ENCODE measurements at places on chromosomes 2 and 18.

DNA sequence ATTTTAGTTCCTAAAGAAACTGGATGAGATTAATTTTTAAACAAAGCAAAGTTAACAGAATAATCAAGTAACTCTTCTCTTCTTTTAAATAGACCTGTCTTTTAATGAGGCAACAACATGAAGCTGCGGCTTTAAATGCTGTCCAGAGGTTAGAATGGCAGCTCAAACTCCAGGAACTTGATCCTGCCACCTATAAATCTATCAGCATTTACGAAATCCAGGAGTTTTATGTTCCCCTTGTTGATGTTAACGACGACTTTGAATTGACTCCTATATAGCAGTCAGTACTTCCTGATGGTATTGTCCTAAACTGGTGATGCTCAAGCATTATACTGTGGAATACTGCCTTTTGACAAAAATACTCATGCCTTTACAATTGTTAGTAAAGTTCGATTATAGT, 53.7 kb upstream of the TWSG1 start:
- H3K27ac ChIP-seq: no peak overlapping the region
- H3K36me3 ChIP-seq: peaks cover 12% of the 10 kb centered on the region
- no peaks in the 10 kb centered on the region for H3K4me1 ChIP-seq
- DNase-seq: no peak
- no peak overlapping the region for H3K4me3 ChIP-seq

DNA sequence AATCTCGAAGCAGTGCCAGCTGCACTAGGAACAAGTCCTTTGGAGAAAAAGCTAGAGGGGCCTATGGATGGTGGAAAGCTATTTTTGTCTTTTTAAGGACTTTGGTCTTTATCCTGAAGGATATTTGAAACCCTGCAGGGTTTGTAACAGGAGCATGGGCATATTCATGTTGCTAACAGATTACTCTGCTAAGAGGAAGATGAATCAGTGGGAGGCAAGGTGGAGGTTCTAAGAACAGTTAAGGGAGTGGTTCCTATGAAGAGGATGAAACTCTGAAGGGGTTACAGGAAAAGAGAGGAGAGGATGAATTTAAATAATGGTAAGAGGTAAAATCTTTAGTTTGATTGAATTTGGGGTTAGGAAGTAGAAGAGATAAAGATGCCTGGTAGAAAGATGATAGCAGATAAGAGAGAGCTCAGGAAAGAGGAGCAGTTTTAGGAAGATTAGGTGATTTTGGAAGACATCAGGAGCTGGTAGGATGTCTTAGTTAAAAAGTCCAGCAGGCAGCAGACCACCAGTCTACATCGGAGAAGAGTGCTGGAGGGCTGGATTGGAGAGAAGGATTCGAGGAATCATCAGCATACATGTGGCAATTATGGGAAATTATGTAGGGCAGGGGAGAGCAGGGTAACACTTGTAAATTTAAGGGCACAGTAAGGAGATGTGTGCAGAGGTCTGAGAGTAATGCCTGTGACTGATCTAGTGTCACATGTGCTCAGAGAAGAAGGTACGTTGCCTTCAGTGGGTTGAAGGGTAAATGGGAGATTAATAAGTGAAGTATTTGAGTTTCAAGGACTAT, 39.3 kb upstream of the C1GALT1C1L start:
- no peak overlapping the region for H3K4me3 ChIP-seq
- no peaks in the 10 kb centered on the region for H3K4me1 ChIP-seq
- H3K27me3 ChIP-seq: no peaks in the 10 kb centered on the region
- no peak for DNase-seq
- no peak overlapping the region for H3K27ac ChIP-seq
- H3K36me3 ChIP-seq: no peaks in the 10 kb centered on the region

GRCh38 chr18:11523804-11524203, 85.6 kb upstream of the SLC35G4 start:
- no peak overlapping the region for H3K27ac ChIP-seq
- no peaks in the 10 kb centered on the region for H3K4me1 ChIP-seq
- no peak overlapping the region for H3K4me3 ChIP-seq
- H3K36me3 ChIP-seq: no peaks in the 10 kb centered on the region

- H3K4me1 ChIP-seq: peaks cover 50% of the 10 kb centered on the region
- peak; percentile 87 for DNase-seq
- no peaks in the 10 kb centered on the region for H3K27me3 ChIP-seq
- peak overlapping the region; percentile 85 for H3K27ac ChIP-seq
Measured at GRCh38 chr18:58310517-58310916, 266.5 kb downstream of the NEDD4L start.

DNA sequence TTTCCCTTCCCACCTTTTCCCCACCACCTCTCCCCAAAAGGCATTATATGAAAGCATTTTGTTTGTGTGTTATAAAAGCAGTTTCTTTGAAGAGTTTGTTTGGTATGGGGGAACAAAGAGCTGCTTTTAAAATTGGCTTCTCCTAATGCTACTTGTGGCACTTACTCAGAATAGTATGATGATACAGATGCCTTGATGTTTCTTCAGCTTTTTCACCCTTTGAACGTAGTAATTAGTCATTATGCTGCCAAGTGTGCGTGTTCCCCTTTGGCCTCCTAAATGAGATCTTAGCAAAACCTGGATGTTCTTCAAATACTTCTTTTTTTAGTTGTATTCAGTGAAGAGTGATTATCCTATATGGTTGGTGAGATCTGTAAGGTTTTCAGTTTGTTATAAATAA, 183.4 kb downstream of the PTGR3 start:
- no peaks in the 10 kb centered on the region for H3K36me3 ChIP-seq
- H3K4me1 ChIP-seq: no peaks in the 10 kb centered on the region
- no peak overlapping the region for H3K27ac ChIP-seq
- no peaks in the 10 kb centered on the region for H3K27me3 ChIP-seq
- no peak overlapping the region for H3K4me3 ChIP-seq

DNA sequence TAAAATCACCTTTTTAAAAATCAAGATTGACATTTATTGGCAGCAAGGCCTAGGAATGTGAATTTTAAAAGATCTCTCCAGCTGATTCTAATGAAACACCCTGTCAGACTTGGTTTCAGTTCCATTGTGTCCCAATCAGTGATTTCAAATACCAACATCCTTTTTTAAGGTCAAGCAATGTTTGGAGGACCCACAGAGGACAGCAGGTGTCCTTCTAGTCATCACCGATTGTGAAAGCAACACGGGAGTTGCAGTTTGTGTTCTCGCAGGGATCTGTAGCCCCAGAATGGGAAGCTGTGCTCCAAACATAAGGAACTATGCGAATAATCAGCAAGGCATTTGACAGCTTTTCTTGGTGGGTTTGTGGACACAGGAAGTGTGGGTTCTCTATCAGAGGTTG, 4.5 kb upstream of the KIDINS220 start:
- H3K27ac ChIP-seq: no peak overlapping the region
- H3K4me3 ChIP-seq: no peak overlapping the region
- DNase-seq: no peak

GRCh38 chr2:18401471-18401870, 159.0 kb downstream of the RDH14 start:
- H3K36me3 ChIP-seq: no peaks in the 10 kb centered on the region
- no peaks in the 10 kb centered on the region for H3K4me1 ChIP-seq
- no peak for DNase-seq
- H3K4me3 ChIP-seq: no peak overlapping the region
- no peak overlapping the region for H3K27ac ChIP-seq

DNA sequence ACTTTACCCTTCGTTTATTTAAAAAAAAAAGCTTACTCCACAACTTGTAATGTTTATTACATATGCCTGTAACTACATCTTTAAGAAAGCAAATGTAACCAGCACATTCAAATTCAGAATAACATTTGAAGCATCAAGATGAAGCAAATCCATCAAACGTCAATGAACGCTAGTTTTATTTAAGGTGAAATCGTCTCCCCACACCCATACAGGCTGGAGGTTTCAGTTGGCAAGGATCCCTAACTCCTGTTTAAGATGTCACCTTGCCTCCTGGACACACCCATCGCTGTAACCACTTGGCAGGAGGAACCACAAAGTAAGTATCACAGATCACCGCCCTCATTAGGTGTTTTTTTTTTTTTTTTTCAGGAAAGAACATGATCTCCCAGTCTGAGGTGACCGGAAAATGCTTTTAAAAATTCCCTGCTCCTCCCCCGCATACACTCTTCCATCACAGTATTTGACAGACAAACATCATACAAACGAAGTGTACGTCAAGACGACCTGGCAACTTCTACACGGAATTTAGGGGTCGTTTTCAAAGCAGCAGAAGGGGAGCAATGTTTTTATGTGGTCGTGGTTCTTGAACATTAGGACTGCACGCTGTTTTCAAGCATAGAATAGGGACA, 19.7 kb upstream of the STPG4 start:
- peak overlapping the region; percentile 86 for H3K4me3 ChIP-seq
- H3K36me3 ChIP-seq: no peaks in the 10 kb centered on the region
- peak overlapping the region; percentile 99 for H3K27ac ChIP-seq
- DNase-seq: peak; percentile 88
- H3K27me3 ChIP-seq: no peaks in the 10 kb centered on the region
- H3K4me1 ChIP-seq: peaks cover 46% of the 10 kb centered on the region

GRCh38 chr2:230657906-230658305, 54.7 kb upstream of the CAB39 start:
- no peaks in the 10 kb centered on the region for H3K4me1 ChIP-seq
- H3K27me3 ChIP-seq: no peaks in the 10 kb centered on the region
- DNase-seq: no peak
- H3K36me3 ChIP-seq: no peaks in the 10 kb centered on the region
- no peak overlapping the region for H3K27ac ChIP-seq

- H3K27ac ChIP-seq: no peak overlapping the region
- DNase-seq: no peak
Measured at GRCh38 chr2:65050931-65051330, 5.3 kb upstream of the CEP68 start.

DNA sequence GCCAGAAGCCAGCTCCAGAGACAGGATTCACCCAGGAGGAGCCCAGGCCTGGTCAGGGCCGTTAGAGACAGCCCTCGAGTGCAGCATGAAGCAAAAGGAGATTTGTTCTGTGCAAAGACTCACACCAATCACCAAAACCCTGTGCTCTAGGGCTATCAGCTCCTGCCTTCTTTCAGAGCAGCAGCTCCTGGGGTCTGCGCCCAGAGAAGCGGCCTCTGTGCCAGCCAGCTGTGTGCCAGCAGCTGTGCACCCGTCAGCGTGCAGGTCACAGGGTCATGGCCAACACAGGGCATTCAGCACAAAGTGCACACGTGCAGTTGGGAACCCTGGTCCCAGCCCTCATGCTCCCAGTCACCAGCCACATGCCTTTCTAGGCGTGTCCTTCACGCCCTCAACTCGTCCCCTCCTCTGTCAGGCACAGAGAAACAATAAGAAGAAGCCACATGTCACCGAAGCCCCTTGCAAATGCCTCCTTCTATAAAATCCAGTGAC, 49.3 kb downstream of the ZNF516 start:
- DNase-seq: no peak
- H3K27me3 ChIP-seq: no peaks in the 10 kb centered on the region
- peaks cover 7% of the 10 kb centered on the region for H3K4me1 ChIP-seq

- no peak overlapping the region for H3K27ac ChIP-seq
- DNase-seq: no peak
- H3K4me3 ChIP-seq: no peak overlapping the region
- no peaks in the 10 kb centered on the region for H3K4me1 ChIP-seq
- H3K27me3 ChIP-seq: no peaks in the 10 kb centered on the region
Measured at GRCh38 chr2:100137866-100138570, 4.4 kb downstream of the AFF3 start.

GRCh38 chr2:120892967-120893667, 157.4 kb downstream of the GLI2 start:
- no peaks in the 10 kb centered on the region for H3K4me1 ChIP-seq
- no peaks in the 10 kb centered on the region for H3K27me3 ChIP-seq
- no peaks in the 10 kb centered on the region for H3K36me3 ChIP-seq
- DNase-seq: no peak
- H3K4me3 ChIP-seq: no peak overlapping the region

GRCh38 chr18:35415511-35416073, 38.5 kb upstream of the ZNF396 start:
- no peak overlapping the region for H3K27ac ChIP-seq
- H3K27me3 ChIP-seq: no peaks in the 10 kb centered on the region
- peaks cover 2% of the 10 kb centered on the region for H3K4me1 ChIP-seq
- H3K4me3 ChIP-seq: no peak overlapping the region
- no peaks in the 10 kb centered on the region for H3K36me3 ChIP-seq

- no peak for DNase-seq
- no peak overlapping the region for H3K4me3 ChIP-seq
- H3K27ac ChIP-seq: peak overlapping the region; percentile 86
- H3K4me1 ChIP-seq: peaks cover 30% of the 10 kb centered on the region
Measured at GRCh38 chr2:169073211-169073962, 4.0 kb downstream of the DHRS9 start.

- H3K27me3 ChIP-seq: no peaks in the 10 kb centered on the region
- peaks cover 40% of the 10 kb centered on the region for H3K36me3 ChIP-seq
- no peak for DNase-seq
- H3K4me1 ChIP-seq: peaks cover 28% of the 10 kb centered on the region
Measured at GRCh38 chr18:12324991-12325725, 17.1 kb downstream of the TUBB6 start.

DNA sequence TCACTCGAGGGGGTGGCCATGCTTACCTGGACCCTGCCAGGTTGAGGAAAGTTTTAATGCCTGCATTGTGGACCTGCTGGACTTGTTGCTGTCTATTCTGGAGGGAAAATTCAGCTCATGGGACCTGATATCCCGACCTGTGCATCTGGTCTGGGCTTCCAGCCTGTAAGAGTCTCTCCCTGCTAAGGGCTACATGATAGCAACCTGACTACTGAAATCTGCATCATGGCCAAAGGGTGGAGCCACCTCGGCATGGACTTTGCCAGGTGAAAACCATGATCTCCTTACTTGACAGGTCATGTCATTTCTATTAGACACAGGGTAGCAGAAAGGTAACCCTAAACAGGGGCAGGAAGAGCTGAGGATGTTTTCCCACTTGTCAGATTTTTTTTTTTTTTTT, 12.9 kb upstream of the SLC66A3 start:
- no peaks in the 10 kb centered on the region for H3K27me3 ChIP-seq
- no peaks in the 10 kb centered on the region for H3K4me1 ChIP-seq
- DNase-seq: no peak
- H3K36me3 ChIP-seq: no peaks in the 10 kb centered on the region
- no peak overlapping the region for H3K4me3 ChIP-seq
- no peak overlapping the region for H3K27ac ChIP-seq

GRCh38 chr2:234191819-234192407, 141.4 kb downstream of the SPP2 start:
- no peaks in the 10 kb centered on the region for H3K27me3 ChIP-seq
- no peaks in the 10 kb centered on the region for H3K4me1 ChIP-seq
- no peak overlapping the region for H3K27ac ChIP-seq
- peak; percentile 57 for DNase-seq
- no peak overlapping the region for H3K4me3 ChIP-seq

- H3K36me3 ChIP-seq: no peaks in the 10 kb centered on the region
- peaks cover 47% of the 10 kb centered on the region for H3K4me1 ChIP-seq
- H3K27me3 ChIP-seq: no peaks in the 10 kb centered on the region
- no peak overlapping the region for H3K4me3 ChIP-seq
Measured at GRCh38 chr2:43519643-43520221, 76.1 kb downstream of the THADA start.

Measured in thyroid gland (tissue), 4 donors.